Fibroblast of lung (primary cell): ENCODE measurements at places on chromosomes 6 and 20. TPM values are rescaled to one million over a fixed set of nuclear protein-coding genes. Genes with fewer than 3 reads are reported as not detected.

Gene AIF1
- not detected in 2 replicates for total RNA-seq

Gene WFDC5
- total RNA-seq = not detected in 2 replicates

Gene ESR1
- 0.50 and 1.0 TPM in 2 replicates for total RNA-seq

Gene CENPB
- total RNA-seq = 106 TPM in 2 replicates

Gene SIM1
- not detected in 2 replicates for total RNA-seq

Gene RSPH4A
- under 0.01 and 0.17 TPM in 2 replicates for total RNA-seq

Gene TRIM40
- not detected in 2 replicates for total RNA-seq

Gene SLCO4A1
- 0.26 and 0.50 TPM in 2 replicates for total RNA-seq

Gene DEFB124
- not detected in 2 replicates for total RNA-seq

Gene TFAP2C
- total RNA-seq = not detected in 2 replicates

Gene RAET1L
- total RNA-seq = not detected in 2 replicates

Gene KCNK15
- 1.8 and 4.1 TPM in 2 replicates for total RNA-seq
